CD4-positive, alpha-beta T cell treated with Interleukin-6 at 100 ng/mL for 8 hours (primary cell): ENCODE measurements at places on chromosomes 7 and 10.

DNA sequence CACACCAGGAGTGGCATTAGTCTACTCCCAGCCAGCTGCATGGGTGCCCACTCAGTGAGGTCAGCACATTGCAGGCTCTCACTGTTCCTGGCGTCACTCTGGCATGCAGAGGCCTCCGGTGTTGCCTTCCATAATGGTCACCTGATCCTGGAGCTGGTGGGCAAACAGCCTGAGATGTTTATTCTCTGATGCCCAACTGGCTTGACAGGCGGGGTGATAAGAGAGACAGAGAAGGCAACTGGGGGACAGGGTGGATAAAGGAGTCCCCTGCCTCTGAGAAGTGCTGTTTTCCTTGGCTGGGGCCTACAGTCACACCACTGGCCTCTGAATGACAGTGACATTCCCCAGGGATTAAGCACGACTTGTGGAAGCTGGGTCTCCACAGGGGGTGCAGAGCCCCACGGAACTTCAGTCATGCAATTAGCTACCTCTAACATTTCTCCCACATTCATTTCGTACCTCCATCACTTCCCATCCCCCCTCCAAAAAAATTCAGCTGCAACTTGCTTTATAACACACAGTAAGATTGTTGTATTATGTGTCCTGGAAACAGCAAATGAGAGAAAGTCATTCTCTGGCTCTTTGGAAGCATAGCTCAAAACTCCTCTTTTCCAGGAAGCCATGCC, 7.1 kb upstream of the RBM20 start:
- DNase-seq, result no peak

- no peak for DNase-seq
Measured at GRCh38 chr7:139743967-139744767, 33.6 kb downstream of the HIPK2 start.

- DNase-seq, result no peak
Measured at GRCh38 chr7:139673230-139673629, 104.6 kb downstream of the HIPK2 start.

DNA sequence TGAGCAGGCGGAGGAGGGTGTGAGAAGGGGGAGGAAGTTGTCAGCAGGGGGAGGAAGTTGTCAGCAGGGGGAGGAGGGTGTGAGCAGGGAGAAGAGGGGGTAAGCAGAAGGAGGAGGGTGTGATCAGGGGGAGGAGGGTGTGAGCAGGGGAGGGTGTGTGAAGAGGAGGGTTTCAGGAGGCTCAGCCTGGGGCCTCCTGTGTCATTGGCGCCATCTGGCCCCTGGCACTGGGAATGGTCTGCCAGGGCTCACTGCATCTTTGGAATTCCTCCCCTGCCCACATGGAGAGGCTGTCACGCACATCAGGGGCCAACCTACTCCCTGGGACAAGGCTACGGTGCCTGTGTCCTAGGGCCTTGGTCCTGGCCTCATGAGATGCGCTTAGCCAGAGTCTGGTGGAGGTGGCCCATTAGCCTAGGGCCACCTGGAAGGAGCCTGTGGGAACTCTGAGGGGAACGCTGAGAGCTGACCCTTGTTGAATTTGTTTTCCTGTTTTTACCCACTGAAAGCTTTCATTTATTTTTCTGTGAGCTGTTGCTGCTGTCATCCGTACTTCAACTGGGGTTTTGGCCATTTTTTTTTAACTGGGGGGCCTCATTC, 18.0 kb downstream of the CAMK2B start:
- DNase-seq, result no peak

- DNase-seq, result no peak
Measured at GRCh38 chr7:2539031-2539911, 16.1 kb downstream of the BRAT1 start.
